ENCODE measurements at places on chromosomes 4 and X.

DNA sequence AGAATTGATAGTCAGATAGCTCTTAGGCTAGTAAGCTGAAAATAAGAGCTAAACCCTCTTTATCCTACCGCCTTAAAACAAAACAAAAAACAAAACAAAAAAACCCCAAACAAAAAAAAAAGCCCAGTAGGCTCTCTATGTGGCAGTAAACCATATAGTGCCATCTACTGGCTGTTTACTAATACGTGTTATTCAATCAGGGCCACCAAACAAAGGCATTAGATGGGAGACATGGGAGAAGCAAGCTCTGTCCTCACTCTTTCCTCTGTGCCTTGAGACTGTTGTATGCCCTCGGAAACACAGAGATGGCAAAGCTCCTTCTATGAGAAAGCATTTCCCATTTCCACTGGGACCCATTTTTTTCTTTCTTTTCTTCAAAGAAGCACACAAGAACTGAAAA, 148.8 kb upstream of the MID1 start:
- peak; percentile 60 for DNase-seq

GRCh38 chr4:27142841-27143240, 282.2 kb downstream of the STIM2 start:
- DNase-seq: no peak

- no peak for DNase-seq
Observed at GRCh38 chr4:102404431-102404969, 59.2 kb upstream of the SLC39A8 start.

DNA sequence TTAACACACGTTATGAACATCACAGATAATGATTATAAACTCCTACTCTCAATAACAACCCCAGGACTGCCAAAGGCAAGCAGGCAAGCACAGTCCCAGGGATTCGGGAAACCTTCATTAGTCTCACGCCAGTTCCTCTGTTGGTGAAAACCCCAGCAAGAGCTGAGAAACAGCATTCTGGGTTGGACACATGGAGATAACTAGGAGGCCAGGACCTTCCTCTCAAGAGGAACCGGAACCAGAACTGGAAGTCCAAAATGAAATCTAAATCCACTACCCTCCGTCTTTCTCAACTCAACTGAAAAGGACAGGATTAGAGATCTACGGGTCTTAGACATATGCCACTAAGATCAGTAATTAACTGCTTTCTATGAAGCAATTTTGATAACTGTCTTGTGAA, 3.8 kb downstream of the VEGFC start:
- no peak for DNase-seq

GRCh38 chrX:63755892-63756291, 29.1 kb downstream of the ARHGEF9 start:
- DNase-seq: no peak

GRCh38 chr4:90207887-90208454, 80.8 kb downstream of the CCSER1 start:
- DNase-seq: no peak

GRCh38 chrX:120790118-120790517, 85.5 kb downstream of the CT47B1 start:
- peak; percentile 67 for DNase-seq

- DNase-seq: peak; percentile 2
Observed at GRCh38 chr4:165700855-165701254, 172.2 kb upstream of the TLL1 start.

GRCh38 chrX:35726176-35726575, 72.0 kb upstream of the MAGEB16 start:
- peak; percentile 35 for DNase-seq

DNA sequence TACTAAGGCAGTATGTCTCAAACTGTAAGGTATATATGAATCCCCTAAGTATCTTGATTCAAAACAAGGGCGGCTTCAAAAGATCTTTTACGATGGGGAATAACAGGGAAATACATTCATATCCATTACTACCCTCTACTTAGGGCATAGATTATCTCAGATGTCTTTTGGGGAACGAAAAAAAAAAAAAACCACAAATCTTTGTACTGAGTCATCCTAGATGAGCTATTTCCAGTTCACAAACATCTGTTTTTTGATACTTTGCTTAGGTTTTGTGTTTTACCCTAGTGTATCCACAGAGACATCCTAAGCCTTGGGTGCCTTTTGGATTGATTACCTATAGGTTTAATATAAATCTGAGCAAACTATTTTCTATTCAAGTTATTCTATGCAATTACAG, 457.2 kb downstream of the NLGN4X start:
- DNase-seq: no peak

DNA sequence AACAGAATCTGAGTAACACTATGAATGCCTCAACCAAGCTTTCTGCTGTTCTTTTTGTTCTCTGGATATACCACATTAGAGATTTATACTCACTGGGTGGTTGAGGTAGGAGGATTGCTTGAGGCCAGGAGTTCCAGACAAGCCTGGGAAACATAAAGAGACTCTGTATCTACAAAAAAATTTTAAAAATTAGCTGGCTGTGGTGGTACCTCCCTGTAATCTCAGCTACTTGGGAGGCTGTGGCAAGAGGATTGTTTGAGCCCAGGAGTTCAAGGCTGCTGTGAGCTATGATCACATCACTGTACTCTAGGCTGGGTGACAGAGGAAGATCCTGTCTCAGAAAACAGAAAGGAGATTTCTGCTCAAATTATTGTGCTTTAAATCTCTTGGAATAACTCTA, 161.6 kb upstream of the RAPGEF2 start:
- no peak for DNase-seq

DNA sequence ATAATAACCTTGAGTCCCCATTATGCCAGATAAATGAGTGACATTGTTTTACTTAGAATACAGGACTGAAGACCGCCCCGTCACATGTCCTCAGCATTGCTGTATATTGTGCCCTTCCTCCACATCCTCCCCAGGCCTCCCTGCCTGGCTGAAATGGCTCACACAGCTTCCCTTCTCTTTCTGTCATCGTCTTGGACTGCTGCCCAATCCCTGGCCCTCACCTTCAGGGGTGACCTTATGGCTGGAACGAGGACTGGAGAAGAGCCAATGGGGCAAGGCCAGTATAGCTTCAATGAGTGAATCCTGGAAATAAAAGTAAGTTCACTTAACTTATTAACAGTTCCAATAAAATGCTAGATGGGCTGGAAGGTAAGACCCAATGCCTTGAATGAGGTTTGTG, 2.7 kb downstream of the KCNE5 start:
- DNase-seq: no peak
